Left ventricle myocardium superior (tissue), 1 donor: ENCODE measurements at places on chromosomes 1 and 21. TPM values are rescaled to one million over a fixed set of nuclear protein-coding genes. Genes with fewer than 3 reads are reported as not detected.

The ZMPSTE24 gene
- 33.5 TPM for total RNA-seq

The C4BPA gene
- not detected for total RNA-seq

DNA sequence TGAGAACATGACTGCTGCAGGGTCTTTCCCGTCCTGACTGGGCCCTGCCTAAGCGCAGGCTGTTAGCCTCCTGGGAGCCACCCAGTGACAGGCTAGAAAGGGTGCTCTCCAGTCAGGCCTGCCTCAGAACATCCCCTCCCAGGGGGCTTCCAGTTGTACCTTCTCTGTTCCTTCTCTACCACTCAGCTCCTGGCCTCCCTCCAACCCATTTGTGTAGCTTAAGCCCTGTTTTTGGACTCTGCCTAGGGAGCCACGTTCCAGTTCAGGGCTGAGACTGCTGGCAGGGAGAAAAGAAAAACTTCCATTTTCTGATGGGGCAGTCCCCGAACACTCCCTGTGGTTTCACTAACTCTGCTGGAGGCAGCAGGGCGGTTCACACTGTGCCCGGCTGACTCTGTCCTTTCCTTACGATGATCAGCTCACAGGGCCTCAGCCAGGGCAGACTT, 15.3 kb upstream of the POU3F1 start:
- no peak for DNase-seq

DNA sequence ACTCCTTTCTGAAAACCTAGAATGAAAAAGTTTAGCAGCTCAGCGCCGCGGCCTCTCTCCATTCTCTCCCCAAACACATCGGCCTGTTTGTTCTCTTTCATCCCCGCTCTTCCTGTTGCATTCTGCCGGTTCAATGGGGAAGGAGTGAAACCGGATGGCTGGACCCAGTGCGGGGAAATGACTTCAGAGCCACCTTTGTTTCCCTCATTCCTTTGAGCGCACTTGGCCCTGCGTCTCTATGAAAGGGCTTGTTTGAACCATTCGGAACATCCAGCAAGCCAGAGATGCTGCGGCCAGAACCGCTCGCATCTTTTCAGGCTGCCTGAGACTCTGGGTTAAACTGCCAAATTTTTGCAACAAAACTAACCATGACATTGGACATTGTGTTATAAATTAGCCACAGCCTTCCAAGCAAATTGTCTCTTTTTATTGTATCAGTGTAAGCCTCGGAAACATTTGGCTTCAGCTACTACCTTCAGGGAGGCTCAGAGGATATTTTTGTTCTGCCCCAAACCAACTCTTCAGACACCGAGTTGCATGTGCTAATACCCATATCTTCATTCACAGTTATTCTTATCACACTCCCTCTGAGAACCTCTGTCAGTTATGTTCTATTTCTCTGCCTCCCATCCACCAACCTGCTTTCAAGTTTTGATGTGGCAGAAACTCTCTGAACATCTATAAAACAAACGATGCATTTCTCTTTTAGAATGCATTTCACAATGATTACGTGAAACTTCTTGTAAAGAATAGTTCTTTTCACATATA, 5.1 kb upstream of the OLIG1 start:
- no peak for DNase-seq
